ENCODE measurements at places on chromosomes 16 and 17. TPM values are rescaled to one million over a fixed set of nuclear protein-coding genes. Genes with fewer than 3 reads are reported as not detected.

GRCh38 chr17:68034452-68034776, 1.1 kb upstream of the KPNA2 start:
- H3K4me1 ChIP-seq = peaks cover 26% of the 10 kb centered on the region
- no peak overlapping the region for H3K4me3 ChIP-seq
- H3K27ac ChIP-seq = no peak overlapping the region
- H3K27me3 ChIP-seq = no peaks in the 10 kb centered on the region

GRCh38 chr17:74453665-74454196, 12.7 kb upstream of the CD300A start:
- H3K36me3 ChIP-seq = no peaks in the 10 kb centered on the region
- no peak for DNase-seq
- H3K27ac ChIP-seq = peak overlapping the region; percentile 95
- H3K27me3 ChIP-seq = no peaks in the 10 kb centered on the region
- H3K4me1 ChIP-seq = peaks cover 43% of the 10 kb centered on the region

The CCL4 gene
- total RNA-seq = not detected

The MYH8 gene
- total RNA-seq = not detected

DNA sequence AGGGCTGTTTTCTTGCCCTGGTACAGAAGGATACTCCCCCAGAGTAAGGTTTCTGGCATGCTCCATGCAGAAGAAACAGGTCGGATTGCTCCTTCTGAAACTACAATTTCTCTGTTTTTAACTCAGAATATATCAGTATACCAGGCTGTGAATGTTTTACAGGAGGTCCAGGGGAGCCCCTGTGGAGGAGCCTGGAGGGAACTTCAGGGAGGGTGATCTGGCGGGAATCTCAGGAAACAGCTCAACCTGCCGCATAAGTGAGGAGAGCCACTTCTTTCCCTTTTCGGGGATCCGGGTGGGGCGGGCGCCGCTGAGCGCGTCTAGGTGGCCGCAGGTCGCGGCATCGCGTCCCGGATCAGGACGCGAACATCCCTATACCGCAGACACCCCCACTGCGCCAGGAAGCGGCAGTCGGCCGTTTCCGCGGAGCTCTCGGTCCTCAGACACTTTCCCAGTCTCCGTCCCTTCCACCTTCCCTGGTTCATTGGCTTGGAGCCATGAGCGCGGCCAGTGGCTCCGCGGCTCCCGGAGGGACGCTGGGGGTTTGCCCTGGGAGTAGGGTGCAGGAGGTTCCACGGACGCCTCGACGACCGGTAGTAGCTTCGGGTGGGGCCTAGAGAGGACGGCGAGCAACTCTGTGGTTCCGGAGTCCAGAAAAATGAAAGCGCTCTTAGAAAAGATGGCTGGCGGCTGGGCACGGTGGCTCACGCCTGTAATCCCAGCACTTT, 3.1 kb upstream of the ZNF764 start:
- no peak overlapping the region for H3K27ac ChIP-seq
- H3K36me3 ChIP-seq = peaks cover 2% of the 10 kb centered on the region

DNA sequence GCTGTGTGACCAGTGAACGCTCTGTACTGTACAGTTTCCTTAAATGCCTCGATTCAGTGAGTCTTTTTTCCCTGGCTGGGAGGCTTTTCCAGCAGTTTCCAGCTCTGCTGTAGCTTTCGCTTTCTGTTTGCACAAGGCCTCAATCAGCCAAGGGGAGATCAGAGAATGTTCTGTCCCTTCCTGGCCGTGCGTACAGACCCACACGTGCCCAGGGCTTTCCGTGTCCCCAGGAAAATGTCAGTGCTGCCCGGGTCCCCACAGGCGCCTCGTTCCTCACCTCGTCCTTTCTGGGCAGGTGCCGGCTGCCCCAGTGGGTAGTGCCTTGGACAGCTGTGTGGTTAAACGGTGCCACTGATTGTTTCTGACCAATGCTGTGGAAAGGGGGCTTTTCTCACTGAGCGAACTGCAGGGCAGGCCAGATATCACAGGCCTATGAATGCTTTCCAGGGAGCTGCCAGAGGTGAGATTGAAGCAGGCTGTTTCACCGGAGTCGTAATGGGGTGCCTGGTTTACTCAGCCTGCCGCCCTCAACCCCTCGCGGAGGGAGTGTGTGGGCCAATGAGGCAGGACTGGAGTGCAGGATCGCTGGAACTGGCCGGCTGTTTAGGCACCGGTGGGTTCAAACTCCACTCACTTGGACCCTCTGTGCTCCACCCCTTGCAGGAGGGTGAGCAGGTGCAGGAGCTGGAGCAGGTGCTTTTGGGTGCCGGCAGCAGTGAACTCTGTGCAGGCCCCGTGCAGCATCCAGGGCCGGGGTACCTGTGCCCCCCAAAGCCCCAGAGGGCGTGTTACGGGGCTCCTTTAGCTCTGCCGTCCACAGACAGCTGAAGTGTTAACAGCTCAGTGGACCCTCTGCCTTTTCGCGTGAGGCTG, 44.4 kb downstream of the ZNF778 start:
- H3K4me1 ChIP-seq = peaks cover 8% of the 10 kb centered on the region
- peaks cover 5% of the 10 kb centered on the region for H3K27me3 ChIP-seq
- H3K4me3 ChIP-seq = no peak overlapping the region

The LITAFD gene
- total RNA-seq = not detected

The IRX5 gene
- 9.3 TPM for total RNA-seq

DNA sequence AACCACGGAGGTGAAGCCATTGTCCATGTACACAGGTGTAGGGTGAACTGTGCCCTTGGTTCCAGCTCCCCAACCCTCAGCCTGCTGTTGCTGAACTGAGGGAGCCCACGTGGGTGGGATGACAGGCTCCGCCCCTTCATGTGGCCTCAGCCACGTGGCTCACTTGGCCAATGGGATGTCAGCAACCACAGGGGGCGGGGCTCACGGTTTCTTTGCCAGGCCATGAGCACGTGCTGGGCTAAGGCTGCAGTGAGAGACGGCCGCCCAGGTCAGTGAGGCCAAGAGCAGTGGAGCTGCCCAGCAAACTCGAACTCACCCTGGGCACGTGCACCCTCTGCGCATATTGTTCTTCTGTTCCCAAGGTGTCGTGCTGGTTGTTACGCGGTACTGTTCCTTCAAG, 282.6 kb downstream of the IRF8 start:
- H3K27ac ChIP-seq = no peak overlapping the region
- no peak overlapping the region for H3K4me3 ChIP-seq
- DNase-seq = no peak
- peaks cover 39% of the 10 kb centered on the region for H3K27me3 ChIP-seq

DNA sequence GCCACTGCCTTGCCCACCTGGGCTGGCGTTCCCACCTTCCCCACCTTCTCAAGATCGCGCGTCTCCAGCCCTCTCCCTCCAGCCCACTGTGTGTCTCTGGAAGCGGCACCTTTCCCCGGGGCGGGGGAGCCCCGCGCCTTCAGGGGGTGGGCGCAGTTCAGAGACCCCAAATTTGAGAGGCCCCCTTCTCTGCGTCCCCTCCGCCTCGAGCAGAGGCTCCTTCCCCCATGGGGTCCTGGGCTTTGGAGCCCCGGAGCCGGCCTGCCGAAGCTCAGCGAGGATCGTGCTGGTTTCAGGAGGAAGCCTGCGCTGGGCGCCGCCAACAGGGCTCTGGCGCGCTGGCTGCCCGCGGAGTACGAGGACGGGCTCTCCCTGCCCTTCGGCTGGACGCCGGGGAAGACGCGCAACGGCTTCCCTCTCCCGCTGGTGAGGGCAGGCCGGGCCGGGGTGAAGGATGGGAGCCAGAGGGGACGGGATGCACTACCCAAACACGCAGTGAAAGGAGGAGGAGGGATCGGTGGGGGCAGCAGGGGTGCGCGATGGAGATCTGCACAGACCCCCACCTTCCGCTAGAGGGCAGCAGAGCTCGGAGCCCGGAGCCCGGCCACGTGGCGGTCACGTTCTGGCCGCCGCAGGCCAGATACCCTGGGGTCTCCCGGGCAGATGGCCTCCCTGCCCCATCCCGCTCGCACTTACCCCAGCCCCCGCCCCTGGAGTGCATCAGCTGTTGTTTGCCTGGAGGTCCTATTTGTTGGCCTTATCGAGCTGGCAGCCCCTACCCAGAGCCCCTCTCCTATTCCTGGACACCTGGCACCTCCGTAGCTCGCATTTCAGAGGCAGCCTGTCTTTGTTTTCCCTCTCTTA, 11.1 kb downstream of the LPO start:
- no peaks in the 10 kb centered on the region for H3K36me3 ChIP-seq
- H3K27me3 ChIP-seq = peaks cover 18% of the 10 kb centered on the region
- H3K4me1 ChIP-seq = peaks cover 8% of the 10 kb centered on the region
- peak overlapping the region; percentile 43 for H3K4me3 ChIP-seq
- no peak overlapping the region for H3K27ac ChIP-seq
- peak; percentile 70 for DNase-seq

The ITGAD gene
- total RNA-seq = not detected

DNA sequence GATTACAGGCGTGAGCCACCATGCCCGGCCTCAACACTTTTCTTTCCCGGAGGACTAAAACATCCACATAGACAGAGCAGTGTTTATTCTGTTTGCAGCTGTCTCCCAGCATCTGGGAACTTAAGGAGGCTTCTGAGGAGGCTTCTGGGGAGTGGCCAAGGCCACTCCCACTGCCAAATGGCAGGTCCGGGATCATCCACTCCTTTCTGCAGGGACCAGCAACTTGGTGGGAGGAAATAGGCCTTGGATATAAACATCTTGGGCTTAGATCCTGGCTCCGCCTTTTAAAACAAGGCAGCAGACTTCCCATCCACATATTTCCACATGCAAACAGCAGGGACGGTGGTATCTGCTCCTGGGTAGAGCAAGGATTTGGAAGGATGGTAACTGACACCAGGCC, 14.1 kb upstream of the SPATA32 start:
- peaks cover 4% of the 10 kb centered on the region for H3K4me1 ChIP-seq
- no peak overlapping the region for H3K27ac ChIP-seq
- H3K27me3 ChIP-seq = no peaks in the 10 kb centered on the region
- no peaks in the 10 kb centered on the region for H3K36me3 ChIP-seq
- no peak for DNase-seq

The TBC1D3H gene
- not detected for total RNA-seq

DNA sequence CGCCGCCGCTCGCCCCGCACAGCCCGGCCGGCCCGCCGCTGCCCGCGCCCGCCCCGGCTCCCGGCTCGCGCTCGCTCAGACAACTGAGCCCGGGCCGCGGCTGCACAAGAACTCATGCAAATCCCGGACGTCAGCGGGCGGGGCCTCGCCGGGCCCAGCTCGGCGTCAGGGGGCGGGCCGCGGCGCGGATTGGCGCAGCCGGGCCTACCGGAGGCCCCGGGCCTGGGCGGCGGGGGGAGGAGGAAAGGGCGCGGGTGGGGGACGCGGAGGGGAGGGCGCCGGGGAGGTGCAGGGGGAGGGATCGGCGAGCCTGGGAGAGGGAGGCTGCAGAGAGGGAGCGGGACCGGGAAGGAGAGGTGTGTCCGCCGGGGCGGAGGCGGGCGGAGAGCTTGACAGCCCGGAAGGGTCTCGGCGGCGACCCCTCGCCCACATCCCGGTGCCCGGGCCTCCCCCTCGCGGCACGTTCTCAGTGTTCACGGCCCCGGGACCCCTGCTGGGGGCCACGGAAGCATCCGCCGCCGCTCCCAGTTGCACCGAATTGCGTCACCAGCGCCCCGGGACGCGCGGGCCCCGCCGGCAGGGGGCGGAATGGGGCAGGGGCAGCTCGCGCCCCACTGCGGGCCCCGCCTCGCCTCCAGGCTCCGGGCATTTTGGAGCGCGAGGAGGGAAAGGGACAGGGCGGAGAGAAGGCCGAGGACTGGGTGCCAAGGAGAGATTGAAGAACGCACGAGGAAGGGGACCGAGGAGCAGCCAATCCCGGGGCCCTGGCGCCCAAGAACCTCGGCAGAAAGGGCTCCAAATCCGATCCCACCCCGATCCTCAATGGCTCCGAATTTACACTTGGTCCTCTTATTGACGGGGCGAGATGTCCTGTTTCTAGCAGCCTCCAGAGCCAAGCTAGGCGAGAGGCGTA, at the start of gene CBX4:
CBX4 (minus strand) TSS at position 85 of the 913 bp plus-strand sequence. CDS start 189 bp downstream, outside the sequence.
- peaks cover 71% of the 10 kb centered on the region for H3K4me1 ChIP-seq
- peak; percentile 97 for DNase-seq
- peaks cover 42% of the 10 kb centered on the region for H3K27me3 ChIP-seq
- H3K27ac ChIP-seq = peak within 1 kb of the TSS; percentile 87
- peak within 1 kb of the TSS; percentile 59 for H3K4me3 ChIP-seq

DNA sequence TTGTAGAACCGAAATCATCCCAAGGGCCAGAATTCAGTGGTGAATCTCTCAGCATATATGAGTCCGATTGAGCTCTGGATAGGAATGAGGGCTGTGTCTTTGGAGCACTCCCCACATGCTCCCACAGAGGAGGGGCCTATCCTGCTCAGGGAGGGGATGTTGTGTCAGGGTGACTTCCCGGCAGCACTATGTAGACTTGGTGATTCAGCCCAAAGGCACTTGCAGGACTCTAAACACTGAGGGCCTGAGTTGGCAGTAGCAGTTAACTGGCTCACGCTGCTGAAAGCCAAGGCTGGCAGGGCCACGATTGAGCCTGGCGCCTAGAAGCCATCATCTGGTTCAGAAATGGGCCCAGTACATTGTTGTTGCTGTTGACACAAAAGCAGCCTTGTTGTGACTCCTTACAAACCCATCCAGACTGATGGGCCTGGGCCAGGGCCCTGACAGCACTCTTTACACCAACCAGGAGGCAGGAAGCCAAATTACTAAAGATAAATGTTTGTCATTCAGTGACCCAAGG, 31.9 kb downstream of the NMT1 start:
- peak; percentile 25 for DNase-seq
- no peak overlapping the region for H3K27ac ChIP-seq
- no peaks in the 10 kb centered on the region for H3K27me3 ChIP-seq
- H3K4me3 ChIP-seq = no peak overlapping the region
- H3K4me1 ChIP-seq = no peaks in the 10 kb centered on the region

GRCh38 chr16:70429888-70430666, 8.8 kb downstream of the ST3GAL2 start:
- no peaks in the 10 kb centered on the region for H3K27me3 ChIP-seq
- no peaks in the 10 kb centered on the region for H3K36me3 ChIP-seq

The UTS2R gene
- total RNA-seq = 0.52 TPM

DNA sequence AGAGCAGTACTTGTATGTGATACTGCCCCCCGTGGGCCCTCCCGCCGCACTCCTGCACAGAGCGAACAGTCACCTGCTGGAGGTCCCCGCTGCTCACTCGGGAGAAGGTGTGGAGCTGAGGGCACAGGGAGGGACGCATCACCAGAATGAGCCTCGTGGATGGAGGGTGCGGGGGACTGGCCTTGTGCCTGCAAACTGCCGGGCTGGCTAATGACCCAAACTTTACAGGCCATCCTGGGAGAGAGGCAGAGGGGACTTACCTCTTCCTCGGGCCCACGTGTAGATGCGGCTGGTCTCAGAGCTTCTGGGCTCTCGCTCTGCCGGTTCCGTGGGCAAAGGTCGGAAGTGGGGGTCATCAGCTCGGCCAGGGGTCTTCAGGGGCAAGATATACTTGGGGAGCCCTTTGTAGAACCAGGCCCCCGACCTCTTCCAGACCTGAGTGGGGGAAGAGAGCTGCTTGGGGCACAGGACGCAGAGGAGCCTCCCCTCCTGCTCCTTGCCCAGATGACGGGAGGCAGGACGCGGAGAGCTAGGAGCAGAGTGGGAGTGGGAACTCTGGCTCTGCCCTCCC, 65.5 kb upstream of the DOC2B start:
- no peak for DNase-seq
- H3K4me3 ChIP-seq = no peak overlapping the region
- H3K27me3 ChIP-seq = no peaks in the 10 kb centered on the region

GRCh38 chr17:27326585-27326984, 32.7 kb downstream of the WSB1 start:
- no peaks in the 10 kb centered on the region for H3K4me1 ChIP-seq
- no peaks in the 10 kb centered on the region for H3K27me3 ChIP-seq
- no peak for DNase-seq
- no peak overlapping the region for H3K27ac ChIP-seq
- no peaks in the 10 kb centered on the region for H3K36me3 ChIP-seq
- no peak overlapping the region for H3K4me3 ChIP-seq

GRCh38 chr17:35167046-35167445, 19.4 kb downstream of the UNC45B start:
- no peak overlapping the region for H3K27ac ChIP-seq
- H3K27me3 ChIP-seq = no peaks in the 10 kb centered on the region

GRCh38 chr17:38428112-38428642, at the start of gene ARHGAP23:
Gene ARHGAP23, plus strand, starts transcription at chr17:38428464. Its CDS starts 22 bp downstream, at chr17:38428486.
- no peaks in the 10 kb centered on the region for H3K36me3 ChIP-seq
- no peaks in the 10 kb centered on the region for H3K27me3 ChIP-seq
- no peaks in the 10 kb centered on the region for H3K4me1 ChIP-seq
- peak; percentile 6 for DNase-seq
